H4 (cell line): ENCODE measurements at places on chromosomes 4 and X.

DNA sequence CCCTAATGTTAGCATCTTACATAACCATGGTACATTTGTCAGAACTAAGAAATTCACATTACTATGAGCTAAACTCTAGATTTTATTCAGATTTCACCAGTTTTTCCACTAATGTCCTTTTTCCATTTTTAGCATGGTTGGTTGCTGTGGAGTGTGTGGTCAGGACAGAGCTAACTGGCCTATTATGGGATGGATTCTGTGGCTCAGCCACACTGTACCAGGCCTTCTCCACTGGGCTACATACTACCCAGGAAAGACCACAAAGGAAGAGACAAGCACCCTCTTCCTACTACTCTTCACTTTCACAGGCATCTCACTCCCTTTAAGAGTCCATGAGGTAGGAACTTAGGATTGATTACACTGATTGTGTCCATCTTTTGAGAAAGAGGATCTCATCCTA is 67.4 kb downstream of the ZNF827 start:
- DNase-seq = no peak

GRCh38 chr4:15110120-15110571 is 107.9 kb downstream of the CPEB2 start:
- DNase-seq = no peak

DNA sequence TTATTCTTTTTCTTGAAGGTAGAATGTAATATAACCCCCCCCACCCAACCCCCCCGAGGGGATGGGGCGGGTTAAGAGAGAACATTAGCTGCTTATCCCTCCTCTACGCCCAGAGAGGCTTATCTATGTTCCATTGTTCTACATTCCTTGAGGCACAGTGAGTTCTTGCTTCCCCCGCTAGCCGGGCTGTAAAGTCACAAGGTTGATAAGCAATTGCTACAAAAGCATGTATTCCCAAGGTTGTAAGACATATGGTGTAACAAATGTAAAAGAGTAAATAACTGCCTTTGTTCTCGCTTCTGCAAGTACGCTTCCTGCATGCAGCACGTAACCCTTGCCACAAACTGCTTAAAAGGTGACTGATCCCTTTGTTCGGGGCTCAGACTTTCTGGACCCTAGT is 8.2 kb downstream of the DCAF8L2 start:
- DNase-seq = no peak

DNA sequence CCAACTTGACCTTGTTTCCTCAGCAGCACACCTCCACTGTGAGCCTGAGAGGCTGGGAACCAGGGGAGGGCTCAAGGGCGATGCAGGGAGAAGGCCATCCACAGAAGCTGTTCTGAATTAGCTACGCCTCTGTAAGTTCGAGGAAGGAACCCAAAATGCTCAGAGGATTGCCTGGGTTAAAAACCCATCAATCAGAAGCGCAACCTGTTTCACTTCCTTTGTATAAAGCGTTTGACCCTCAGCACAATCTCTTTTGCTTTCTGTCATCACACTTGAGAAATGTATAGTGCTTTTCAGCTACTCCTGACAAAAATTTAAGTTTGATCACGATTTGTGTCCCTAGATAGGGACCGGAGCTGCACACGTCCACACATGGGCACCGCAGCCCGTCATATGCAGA is 48.0 kb upstream of the MAP3K15 start:
- no peak for DNase-seq

- no peak for DNase-seq
These were observed 216.0 kb downstream of the PTTG2 start for GRCh38 chr4:38176165-38176564.

GRCh38 chr4:142574306-142574705 is 271.8 kb downstream of the INPP4B start:
- DNase-seq = no peak
